HepG2 (cell line): ENCODE measurements at places on chromosomes 5 and 9. TPM values are rescaled to one million over a fixed set of nuclear protein-coding genes. Genes with fewer than 3 reads are reported as not detected.

WHRN gene
- total RNA-seq = 1.8 and 2.3 TPM in 2 replicates

TNFSF8 gene
- total RNA-seq = not detected in 2 replicates

GHR gene
- not detected in 2 replicates for total RNA-seq

SLC22A4 gene
- 0.62 and 0.83 TPM in 2 replicates for total RNA-seq

PCDHGB4 gene
- total RNA-seq = 1.7 and 3.3 TPM in 2 replicates

TMEM203 gene
- total RNA-seq = 36.7 and 36.9 TPM in 2 replicates

FAM221B gene
- not detected in 2 replicates for total RNA-seq

PCDHGB6 gene
- 0.20 TPM in 1 of 2 replicates, not detected in the other for total RNA-seq

PDE6A gene
- total RNA-seq = not detected in 2 replicates

FAM81B gene
- total RNA-seq = not detected in 2 replicates

CKMT2 gene
- total RNA-seq = 0.69 and 1.2 TPM in 2 replicates

SHC3 gene
- 0.89 and 1.1 TPM in 2 replicates for total RNA-seq

SPATA31C1 gene
- total RNA-seq = not detected in 2 replicates
